ENCODE measurements at places on chromosomes 11 and 22. TPM values are rescaled to one million over a fixed set of nuclear protein-coding genes. Genes with fewer than 3 reads are reported as not detected.

UPK3A gene
- total RNA-seq: not detected

DNA sequence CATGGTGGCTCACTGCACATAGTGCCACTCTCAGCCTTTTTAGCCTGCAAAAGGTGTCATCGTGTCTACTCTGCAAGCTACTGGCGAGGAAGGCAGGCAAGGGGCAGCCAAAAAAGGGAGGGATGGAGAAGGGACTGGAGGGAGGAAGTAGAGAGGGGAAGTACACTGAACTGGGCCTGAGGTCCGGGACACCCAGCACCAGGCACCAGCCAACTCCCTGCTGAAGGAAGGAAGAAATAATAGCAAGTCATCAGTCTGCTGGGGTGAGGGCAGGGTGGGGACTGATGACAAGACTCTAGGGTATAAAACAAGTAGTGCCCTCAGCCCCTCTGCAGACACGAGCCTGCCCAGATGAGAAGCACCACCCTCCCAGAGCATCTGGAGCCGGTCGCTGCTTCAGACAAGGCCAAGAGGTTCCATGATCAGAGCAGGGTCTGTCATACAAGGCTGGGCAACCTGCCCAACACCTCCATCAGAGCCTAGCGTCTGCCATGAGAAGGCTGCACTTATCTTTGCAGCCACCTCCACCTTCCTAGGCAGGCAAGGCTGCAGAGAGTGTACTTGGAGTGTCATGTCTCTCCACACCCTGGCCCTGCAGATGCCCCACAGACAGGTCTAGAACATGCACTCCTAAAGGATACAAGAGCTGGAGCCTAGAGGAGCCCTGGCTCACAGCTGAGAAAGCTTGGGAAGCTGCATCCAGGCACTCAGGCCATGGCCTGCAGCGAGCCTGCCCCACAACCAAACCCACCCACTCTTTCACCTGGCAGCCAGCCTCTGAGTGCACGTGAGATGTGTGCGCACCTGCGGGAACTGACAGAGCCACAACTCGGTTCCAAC is 9.0 kb upstream of the COMT start:
- H3K27me3 ChIP-seq: no peaks in the 10 kb centered on the region
- peaks cover 2% of the 10 kb centered on the region for H3K4me1 ChIP-seq
- H3K4me3 ChIP-seq: no peak overlapping the region
- H3K36me3 ChIP-seq: no peaks in the 10 kb centered on the region

CARD16 gene
- 2.0 TPM for total RNA-seq

NLRP6 gene
- total RNA-seq: 0.23 TPM

DNA sequence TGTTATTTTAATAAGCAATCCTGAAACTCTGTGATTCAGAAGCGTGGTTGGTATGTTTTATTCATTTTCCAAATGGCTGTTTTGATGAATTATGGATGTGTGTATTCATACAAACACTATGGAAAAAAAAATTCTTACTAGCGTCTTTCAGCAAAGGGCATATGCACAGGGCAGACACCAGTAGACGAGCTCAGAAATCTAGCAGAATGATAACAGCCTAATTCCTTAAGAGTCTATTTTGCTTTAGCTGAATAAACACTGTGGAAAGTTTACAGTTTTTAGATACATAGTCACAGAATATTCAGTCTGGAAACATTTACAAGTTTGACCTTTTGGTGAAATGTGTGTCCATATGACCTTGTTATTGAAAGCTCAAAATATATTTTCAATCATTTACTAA is 418.8 kb upstream of the LUZP2 start:
- H3K4me3 ChIP-seq: no peak overlapping the region
- H3K36me3 ChIP-seq: no peaks in the 10 kb centered on the region
- H3K4me1 ChIP-seq: no peaks in the 10 kb centered on the region
- DNase-seq: no peak
- no peaks in the 10 kb centered on the region for H3K27me3 ChIP-seq

FAM111B gene
- total RNA-seq: 0.72 TPM

DNA sequence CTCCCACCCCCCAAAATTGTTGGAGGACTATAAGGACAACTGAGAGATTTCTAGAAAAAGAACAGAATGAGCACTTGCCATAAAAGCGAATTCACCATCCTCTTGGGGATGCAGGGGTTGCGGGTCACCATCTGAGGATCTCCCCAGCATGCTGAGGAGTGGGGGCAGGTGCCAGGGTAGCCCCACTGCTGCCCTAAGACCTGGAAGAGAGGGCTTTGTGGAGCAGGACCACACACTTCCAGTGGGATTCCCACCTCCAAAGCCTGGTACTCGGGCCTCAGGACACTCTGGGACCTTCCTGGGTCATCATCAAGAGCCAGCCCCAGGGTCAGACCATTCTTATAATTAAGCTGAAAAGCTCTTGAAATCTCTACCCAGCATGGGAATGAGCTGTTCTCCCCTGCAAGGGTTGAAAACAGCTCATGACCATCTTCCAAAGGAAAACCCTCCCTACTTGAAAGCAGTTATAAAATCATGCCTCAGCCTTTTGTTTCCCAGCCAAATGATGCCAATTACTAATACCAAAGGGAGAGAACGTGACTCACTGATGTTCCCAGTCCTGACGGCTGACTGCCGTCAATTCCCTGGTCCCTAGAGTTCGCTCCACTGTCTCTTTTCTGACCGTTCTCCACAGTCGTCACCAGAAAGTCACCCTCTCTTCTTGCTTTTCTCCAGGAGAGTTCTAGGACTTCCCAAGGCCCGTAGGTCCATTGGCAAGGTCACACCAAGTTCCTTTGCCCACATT is 76.8 kb upstream of the CREB3L1 start:
- no peaks in the 10 kb centered on the region for H3K36me3 ChIP-seq
- H3K4me3 ChIP-seq: no peak overlapping the region
- no peak overlapping the region for H3K27ac ChIP-seq
- H3K4me1 ChIP-seq: no peaks in the 10 kb centered on the region
- H3K27me3 ChIP-seq: no peaks in the 10 kb centered on the region

DNA sequence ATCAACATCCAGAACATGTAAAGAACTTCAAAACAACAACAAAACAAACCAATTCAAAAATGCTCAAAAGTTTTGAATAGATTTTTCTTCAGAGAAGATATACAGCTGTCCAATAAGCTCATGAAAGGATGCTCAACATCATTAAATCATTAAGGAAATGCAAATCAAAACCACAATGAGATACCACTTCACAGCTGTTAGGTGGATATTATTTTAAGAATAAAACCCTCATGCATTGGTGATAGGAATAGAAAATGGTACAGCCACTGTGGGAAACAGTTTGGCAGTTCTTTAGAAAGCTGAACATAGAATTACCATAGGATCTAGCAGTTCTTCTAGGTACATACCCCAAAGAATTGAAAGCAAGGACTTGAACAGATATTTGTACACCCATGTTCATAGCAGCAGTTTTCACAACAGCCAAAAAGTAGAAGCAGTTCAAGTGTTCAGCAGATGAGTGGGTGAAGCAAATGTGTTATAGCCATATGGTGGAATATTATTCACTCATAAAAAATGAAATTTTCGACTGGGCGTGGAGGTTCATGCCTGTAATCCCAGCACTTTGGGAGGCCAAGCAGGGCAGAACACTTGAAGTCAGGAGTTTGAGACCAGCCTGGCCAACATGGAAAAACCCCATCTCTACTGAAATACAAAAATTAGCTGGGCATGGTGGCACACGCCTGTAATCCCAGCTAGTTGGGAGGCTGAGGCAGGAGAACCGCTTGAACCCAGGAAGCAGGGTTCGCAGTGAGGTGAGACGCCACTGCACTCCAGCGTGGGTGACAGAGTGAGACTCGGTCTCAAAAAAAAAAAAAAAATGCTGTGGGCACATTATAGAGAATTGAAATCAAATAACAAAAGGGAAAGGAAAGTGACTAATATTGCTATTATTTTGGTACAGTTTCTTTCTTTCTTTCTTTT is 42.9 kb downstream of the CBL start:
- no peak overlapping the region for H3K27ac ChIP-seq
- H3K4me1 ChIP-seq: no peaks in the 10 kb centered on the region
- no peak for DNase-seq
- H3K27me3 ChIP-seq: no peaks in the 10 kb centered on the region
- no peaks in the 10 kb centered on the region for H3K36me3 ChIP-seq

GRCh38 chr11:69705901-69706787 is 2.3 kb upstream of the FGF19 start:
- peaks cover 2% of the 10 kb centered on the region for H3K4me1 ChIP-seq
- no peaks in the 10 kb centered on the region for H3K36me3 ChIP-seq
- no peak overlapping the region for H3K27ac ChIP-seq
- peaks cover 22% of the 10 kb centered on the region for H3K27me3 ChIP-seq
- no peak overlapping the region for H3K4me3 ChIP-seq

- H3K36me3 ChIP-seq: peaks cover 14% of the 10 kb centered on the region
- H3K27me3 ChIP-seq: no peaks in the 10 kb centered on the region
- H3K4me1 ChIP-seq: peaks cover 16% of the 10 kb centered on the region
- no peak overlapping the region for H3K27ac ChIP-seq
- H3K4me3 ChIP-seq: no peak overlapping the region
Observed at GRCh38 chr11:68581901-68582300, 102.4 kb upstream of the GAL start.

DNA sequence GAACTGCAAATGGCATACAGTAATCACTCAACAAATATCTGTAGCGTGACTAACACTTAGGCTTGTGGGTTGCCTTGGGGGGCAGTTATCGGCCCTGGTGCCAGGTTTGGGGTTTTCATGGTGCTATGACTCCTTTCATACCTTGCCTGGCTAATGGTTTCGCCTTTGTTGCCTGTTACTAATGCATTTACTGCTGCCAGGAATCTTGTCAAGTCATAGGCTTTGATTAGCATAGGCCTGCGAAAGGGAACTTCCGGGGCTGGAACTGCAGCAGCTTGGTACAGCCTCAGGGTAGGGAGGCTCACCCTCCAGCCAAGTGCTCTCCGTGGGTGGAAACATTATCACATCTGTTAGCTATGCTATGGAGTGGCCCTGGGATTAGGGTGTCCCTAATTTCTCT is 13.2 kb downstream of the SLC25A18 start:
- no peak overlapping the region for H3K4me3 ChIP-seq
- H3K4me1 ChIP-seq: no peaks in the 10 kb centered on the region
- no peak overlapping the region for H3K27ac ChIP-seq
- no peaks in the 10 kb centered on the region for H3K27me3 ChIP-seq
- no peaks in the 10 kb centered on the region for H3K36me3 ChIP-seq

- H3K4me1 ChIP-seq: no peaks in the 10 kb centered on the region
- DNase-seq: no peak
- no peak overlapping the region for H3K4me3 ChIP-seq
- H3K36me3 ChIP-seq: no peaks in the 10 kb centered on the region
Observed at GRCh38 chr22:21055880-21056319, 10.2 kb downstream of the LRRC74B start.

PAX6 gene
- total RNA-seq: 8.3 TPM

Measured in pancreas (tissue), 10 donors.